ENCODE measurements at places on chromosomes 7 and 10. TPM values are rescaled to one million over a fixed set of nuclear protein-coding genes. Genes with fewer than 3 reads are reported as not detected.

DNA sequence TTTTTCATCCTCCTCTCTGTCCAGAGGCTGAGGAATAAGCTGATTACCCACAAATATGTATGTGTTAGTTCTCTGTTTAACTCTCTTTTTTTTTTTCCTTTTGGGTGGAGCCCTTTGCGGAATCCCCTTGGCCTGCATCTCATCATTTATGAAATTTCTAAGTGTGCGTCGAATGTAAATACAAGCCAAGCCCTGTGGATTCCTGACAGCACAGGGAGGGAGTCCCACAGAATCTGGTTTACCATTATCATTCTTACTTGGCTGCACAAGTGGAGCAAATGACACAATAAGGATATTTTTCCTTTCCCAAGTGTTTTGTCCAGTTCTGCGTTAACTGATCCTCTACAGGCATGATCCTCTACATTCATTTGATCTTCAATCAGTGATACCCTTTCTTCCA, 11.4 kb downstream of the STK31 start:
- H3K4me1 ChIP-seq: no peaks in the 10 kb centered on the region
- H3K27ac ChIP-seq: no peak overlapping the region
- H3K4me3 ChIP-seq: no peak overlapping the region
- DNase-seq: no peak
- no peaks in the 10 kb centered on the region for H3K36me3 ChIP-seq

DNA sequence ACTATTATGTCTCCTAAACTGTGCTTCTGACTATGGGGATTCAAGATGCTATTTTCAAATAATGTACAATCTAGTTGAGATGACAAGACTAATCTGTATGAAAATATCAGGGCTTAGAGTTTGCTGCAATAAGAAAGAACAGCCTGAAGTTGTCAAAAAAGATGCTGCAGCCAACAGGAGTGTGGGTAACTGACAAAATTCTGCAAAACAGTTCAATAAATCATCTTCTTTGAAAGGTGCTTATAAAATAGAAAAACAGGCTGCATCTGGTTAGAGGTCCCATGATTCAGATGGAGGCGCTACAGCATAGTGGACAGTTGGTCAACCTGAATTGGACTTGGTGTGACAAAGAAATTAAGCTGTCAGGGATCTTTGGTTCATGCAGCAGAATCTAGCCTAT, 511.0 kb downstream of the XPNPEP1 start:
- no peaks in the 10 kb centered on the region for H3K4me1 ChIP-seq
- no peaks in the 10 kb centered on the region for H3K27me3 ChIP-seq
- H3K27ac ChIP-seq: no peak overlapping the region
- no peak overlapping the region for H3K4me3 ChIP-seq
- no peak for DNase-seq

GRCh38 chr7:92729172-92729571, 107.2 kb downstream of the CDK6 start:
- no peak overlapping the region for H3K4me3 ChIP-seq
- peaks cover 17% of the 10 kb centered on the region for H3K4me1 ChIP-seq
- H3K27ac ChIP-seq: no peak overlapping the region
- peaks cover 12% of the 10 kb centered on the region for H3K36me3 ChIP-seq
- no peaks in the 10 kb centered on the region for H3K27me3 ChIP-seq
- DNase-seq: no peak

DNA sequence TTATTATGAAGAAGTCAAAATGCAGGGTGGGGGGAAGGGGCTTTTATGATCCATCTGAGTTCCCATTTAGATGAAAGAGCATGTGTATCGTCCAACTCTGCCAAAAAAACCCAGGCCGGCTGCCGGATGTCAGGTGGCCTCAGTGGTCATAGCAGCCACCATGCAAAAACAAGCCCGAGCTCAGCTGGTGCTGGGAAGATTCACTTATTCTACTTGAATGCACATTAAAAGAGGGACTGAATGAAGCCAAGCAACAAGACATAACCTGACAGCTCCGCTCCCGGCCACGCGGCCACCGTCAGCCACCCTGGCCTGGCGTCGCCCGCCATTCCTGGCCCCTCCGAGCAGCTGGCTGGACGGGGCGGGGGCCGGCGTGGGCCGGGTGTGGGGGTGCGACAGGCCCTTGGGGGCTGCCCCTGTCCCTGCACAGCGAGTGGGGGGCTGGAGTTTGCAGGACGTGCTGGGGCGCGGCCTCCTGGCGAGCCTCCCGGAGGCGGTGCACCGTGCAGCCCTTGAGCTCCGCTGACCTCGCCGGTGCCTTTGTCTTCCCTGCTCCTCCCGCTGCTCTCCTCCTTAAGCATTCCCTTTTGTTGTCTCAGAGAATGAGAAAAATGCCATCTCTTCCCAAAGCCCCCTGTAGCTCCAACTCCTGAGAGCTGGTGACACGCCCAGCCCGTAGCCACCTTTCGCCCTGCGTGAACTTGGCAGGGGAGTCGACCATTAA, 67.8 kb downstream of the EBF3 start:
- no peak overlapping the region for H3K27ac ChIP-seq
- H3K4me1 ChIP-seq: no peaks in the 10 kb centered on the region
- DNase-seq: no peak
- no peaks in the 10 kb centered on the region for H3K36me3 ChIP-seq
- no peak overlapping the region for H3K4me3 ChIP-seq

Gene ZNF117
- 6.6 TPM for total RNA-seq

Gene RELN
- total RNA-seq: 215 TPM

Gene ZNF853
- 2.1 TPM for total RNA-seq

Gene HIPK2
- 25.9 TPM for total RNA-seq

All from HepG2 (cell line).